Hypothalamus (tissue), 51 donors: ENCODE measurements at places on chromosomes 4 and X.

DNA sequence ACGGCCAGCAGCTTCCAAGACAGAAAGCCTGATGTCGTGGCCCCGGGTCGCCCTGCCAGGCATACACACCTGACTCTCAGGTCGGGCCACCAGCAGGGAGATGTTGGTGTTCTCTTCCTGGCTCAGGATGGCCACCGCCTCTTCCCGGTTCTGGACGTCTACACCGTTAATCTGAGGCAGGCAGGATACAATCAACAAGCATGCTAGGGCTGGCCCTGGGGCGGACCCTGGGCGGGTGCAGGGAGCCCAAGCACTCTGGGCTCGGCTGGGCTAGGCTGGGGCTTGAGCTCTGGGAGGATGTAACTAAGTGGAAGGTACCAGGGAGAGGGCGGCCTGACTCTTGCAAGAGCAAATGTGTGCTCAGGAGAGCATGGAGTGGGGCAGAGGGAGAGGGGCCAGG lies 11.0 kb downstream of the SSR4 start:
- no peak for DNase-seq

- DNase-seq, result no peak
Measured at GRCh38 chr4:106316773-106317409, 541 bp downstream of the AIMP1 start.

DNA sequence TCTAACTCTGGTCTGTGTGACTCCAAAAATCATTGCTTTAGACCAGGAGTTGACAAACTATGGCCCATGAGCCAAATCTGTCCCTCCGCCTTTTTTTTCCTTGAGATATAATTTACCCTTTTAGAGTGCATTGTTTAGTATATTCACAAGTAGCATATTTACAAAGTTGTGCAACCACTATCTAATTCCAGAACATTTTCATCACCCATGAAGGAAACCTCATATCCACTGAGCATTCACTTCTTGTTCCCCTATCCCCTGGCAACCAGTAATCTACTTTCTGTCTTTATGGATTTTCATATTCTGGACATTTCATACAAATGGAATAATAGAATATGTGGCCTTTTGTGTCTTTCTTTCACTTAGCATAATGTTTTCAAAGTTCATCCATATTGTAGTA lies 67.4 kb upstream of the CITED1 start:
- DNase-seq, result no peak

DNA sequence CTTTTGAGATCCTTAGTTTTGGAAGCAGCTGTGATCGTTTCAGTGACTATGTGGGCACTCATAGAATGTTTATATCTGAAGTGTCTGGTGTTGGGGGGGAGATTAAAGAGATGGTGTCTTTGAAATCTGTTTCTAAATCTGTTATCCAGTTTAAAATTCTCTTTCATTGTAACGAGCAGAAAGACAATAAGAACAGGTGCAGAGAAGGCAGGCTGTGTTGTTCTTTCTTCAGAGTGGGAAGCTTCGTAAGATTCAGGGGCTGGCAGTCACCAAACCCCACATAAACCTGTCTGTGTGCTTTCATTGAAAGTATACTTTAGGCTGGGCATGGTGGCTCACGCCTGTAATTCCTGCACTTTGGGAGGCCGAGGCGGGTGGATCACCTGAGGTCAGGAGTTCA lies 16.3 kb upstream of the DHRSX start:
- no peak for DNase-seq

DNA sequence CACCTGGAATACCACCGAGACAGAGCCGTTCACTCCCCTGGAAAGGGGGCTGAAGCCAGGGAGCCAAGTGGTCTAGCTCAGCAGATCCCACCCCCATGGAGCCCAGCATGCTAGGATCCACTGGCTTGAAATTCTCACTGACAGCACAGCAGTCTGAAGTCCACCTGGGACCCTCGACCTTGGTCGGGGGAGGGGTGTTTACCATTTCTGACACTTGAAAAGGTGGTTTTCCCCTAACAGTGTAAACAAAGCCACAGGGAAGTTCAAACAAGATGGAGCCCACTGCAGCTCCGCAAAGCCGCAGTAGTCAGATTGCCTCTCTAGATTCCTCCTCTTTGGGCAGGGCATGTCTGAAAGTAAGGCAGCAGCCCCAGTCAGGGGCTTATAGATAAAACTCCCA lies 243.2 kb downstream of the RASL11B start:
- no peak for DNase-seq

GRCh38 chrX:118345045-118345463 lies 852 bp upstream of the WDR44 start:
- no peak for DNase-seq

DNA sequence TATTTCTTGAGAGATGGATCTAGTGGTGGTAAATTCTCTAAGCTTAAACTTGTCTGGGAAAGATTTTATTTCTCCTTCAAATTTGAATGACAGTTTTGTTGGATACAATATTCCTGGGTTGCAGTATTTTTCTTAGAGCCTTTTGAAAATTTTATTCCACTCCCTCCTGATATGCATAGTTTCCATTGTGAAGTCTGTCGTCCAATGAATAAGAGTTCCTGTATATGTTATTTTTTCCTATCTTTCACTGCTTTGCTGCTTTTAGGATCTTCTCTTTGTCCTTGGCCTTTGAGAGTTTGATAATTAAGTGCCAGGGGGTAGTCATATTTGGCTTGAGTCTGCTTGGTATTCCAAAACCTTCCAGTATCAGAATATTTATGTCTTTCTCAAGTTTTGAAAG lies 1156.4 kb upstream of the AGA start:
- no peak for DNase-seq

DNA sequence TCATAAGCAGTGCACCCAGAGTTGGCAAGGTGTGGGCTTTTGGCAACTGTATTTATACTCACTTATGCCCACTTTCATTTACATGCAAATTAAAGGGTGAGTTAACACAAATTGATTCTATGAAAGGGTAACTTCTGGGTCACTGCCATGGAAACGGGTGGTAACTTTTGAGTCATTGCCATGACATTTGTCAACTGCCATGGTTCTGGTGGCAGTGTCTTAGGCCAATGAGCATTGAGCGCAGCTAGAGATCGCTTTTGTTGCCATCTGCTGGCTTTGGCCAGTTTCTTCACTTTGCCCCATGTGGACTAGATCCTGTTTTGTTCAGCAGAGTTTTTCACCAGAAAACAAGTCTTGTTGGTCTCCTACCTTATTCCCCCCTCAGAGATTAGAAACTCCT lies 170.8 kb upstream of the NUDT6 start:
- DNase-seq, result no peak

- DNase-seq, result no peak
Measured at GRCh38 chr4:17964576-17964975, 57.0 kb downstream of the LCORL start.

DNA sequence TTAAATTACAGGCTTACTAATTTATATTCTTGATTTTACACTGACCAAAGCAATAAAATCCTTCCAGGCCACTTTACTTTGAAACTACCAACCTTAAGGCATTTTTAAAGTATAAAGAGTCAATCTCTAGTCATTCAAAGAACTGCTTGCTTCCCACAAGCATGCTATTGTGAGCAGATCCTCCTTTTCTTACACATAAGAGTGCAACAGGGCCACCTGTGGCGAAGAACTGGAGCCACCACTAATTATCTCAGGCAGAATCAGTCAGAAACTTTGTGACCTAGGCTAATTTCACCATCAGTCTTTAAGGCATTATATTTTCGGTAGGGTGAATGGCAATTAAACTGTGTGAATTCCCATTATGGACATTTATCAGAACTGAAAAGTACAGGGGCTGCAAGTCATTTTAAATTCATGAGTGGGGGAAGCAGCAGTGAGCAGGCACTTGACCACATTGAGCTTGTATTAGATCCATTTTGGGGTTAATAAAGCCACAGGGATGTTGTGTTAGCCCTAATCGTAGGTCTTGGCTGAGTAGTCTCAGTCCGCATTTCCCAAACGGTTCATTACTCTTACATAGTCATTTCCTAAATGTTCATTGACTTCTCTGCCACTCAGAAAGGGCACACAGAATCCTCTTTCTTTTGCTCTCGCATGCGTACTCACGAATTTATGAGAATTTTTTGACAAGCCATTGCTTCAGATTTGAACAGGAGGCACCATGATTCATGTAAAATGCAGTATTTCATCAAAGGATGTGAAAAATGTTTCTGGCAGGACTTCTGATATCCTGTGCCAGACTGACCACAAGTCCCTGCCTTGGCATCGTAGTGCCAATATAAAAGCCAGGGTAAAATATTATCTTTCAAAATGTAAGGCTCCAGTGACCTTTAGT lies 39.8 kb downstream of the NPY2R start:
- DNase-seq, result no peak

DNA sequence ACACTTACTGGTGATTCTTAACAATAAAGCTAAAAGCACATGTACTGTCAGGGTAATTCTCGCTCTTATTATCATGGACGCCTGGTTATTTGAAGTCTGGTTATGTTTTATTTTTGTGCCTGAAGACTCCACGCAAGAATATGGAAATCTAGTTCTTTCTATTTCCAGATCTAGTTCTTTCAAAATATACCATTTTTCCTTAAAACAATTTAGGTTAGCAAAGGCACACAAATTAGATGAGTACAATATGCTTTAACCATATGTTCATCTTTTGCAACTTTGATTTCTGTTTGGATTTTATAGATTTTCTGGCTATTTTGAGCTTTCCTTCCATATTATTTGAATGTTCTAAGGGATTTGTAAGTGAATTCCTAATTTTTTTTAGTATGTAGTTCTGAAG lies 1783.1 kb downstream of the PCDH7 start:
- DNase-seq, result no peak

GRCh38 chrX:68821616-68822015 lies 7.2 kb upstream of the EFNB1 start:
- no peak for DNase-seq

DNA sequence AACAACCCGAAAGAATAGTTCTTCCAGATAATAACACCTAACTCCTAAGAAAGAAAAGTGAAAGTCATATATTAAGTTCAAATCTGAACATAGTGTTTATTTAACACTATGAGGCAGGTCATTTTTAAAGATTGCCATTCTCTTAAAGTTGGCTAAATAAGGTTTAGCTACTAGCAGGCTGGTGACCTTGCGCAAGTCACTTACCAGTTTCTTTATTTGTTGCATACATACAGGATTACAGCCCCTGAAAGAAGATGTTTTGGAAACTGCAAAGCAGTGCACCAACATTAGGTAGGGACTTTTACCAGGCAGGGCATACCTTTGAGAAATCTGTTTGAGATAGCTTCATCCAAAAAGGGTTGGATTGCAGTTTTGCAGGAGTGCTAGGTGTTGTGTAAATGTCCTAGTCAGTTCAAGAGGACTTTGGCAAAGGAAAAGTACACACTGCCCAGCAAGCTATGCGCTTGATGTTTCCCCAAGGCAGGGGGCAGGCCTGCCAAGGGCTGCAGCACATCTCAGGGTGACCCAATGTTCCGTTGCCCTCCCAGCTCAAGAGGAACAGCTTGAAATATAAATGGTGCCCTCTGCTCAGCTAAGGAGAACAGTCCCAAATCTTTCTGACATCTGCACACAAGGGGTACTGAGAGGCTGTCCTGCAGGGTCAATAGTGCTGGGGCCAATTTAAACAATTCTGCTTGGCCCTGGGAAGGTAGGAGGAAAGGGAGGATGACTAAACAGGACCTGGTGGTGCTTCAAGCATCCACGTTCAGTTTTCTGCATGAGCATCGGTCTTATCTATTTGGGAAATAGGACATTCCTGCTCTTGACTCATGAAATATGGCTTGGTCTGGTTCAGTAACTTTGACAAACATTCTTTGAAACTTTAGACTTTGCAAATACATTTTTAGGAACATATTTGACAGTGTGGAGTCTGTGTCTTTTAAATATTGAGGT lies 130.8 kb downstream of the COL4A6 start:
- no peak for DNase-seq

DNA sequence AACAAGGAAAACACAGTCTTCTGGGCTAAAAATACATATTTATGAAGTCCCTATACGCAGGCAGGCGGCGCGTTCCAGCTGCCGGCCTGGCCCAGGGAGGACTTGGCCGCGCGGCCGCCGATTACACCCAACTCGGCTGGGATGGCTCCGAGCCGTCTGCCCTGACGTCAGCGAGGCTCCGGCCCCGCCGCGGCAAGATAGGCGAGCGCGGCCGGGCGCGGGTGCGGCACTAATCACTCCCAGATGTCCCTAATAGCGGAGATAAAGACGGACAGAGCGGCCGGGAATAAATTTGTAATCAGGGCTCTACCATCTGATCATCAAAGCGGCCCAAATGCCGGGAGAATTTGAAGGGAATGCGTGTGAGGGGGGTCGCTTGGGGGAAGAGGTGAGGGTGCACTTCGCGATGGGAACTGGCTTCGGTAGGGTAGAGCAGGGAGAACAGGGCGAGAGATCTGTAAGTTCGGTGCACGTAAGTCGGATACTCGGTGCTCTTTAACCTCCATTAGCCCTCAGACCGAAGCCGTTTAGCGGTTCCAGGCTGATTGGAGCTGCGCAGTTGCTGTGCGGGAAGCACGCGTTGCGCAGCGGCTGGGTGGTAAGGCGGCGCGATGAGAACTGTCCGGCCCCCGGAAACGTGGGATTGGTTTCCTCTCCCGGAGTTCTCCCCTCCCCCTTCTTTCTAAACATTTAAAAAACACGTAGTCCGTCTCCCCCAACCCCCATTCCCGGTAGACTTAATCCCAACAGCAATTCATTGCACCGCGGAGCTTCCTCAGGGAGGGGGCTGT lies 7.7 kb downstream of the HAND2 start:
- DNase-seq, result no peak

GRCh38 chr4:188107931-188108843 lies 1.2 kb downstream of the TRIML2 start:
- DNase-seq, result no peak
